ENCODE measurements at places on chromosomes 4 and X.

DNA sequence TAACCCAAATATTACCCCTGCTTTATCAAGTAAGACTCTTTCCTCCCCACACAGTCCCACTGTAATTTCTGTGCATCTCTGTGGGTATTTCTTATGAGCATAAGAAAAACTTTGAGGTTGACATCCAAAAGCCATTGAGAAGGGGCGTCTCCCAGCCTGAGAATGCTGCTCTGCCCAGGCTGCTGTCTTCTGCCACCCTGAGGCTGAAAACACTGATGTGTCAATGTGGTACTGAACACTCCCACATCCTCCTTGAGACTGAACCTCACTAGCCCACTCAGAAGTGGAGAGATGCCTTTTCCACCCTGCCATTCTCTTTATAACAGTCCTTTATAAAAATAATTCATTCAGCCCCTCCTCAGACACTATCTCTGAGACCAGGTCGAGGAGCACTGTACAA lies 120.8 kb downstream of the SMIM20 start:
- no peak for DNase-seq

GRCh38 chr4:38378478-38378877 lies 285.5 kb upstream of the KLF3 start:
- no peak for DNase-seq

DNA sequence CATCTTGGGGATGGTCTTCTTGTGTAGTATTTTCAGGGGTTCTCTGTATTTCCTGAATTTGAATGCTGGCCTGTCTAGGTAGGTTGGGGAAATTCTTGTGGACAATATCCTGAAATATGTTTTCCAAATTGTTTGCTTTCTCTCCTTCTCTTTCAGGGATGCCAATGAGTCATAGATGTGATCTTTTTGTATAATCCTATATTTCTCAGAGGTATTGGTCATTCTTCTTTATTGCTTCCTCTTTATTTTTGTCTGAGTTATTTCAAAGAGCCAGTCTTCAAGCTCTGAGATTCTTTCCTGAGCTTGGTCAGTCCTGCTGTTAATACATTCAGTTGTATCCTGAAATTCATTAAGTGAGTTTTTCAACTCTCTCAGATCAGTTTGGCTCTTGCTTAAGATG lies 73.1 kb downstream of the MAMLD1 start:
- no peak for DNase-seq

GRCh38 chr4:158870626-158871334 lies 102.0 kb downstream of the FNIP2 start:
- no peak for DNase-seq

DNA sequence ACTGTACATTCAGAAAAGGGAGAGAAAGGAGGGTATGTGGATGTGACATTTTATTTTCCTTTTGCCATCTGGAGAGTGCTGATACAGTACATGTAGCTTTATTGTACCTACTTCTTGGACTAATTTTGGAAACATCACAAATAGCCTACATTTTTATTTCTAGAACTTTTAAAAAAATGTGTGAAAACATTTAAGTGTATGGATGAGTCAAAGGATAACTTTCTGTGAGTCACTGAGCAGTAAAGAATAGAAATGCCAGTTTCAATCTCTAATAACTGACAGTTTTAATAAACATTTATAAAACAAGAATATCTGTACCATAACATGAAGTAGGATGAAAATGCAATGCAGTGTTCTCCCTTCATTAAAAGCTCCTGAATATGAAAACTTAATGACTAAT lies 374.4 kb upstream of the NWD2 start:
- no peak for DNase-seq

DNA sequence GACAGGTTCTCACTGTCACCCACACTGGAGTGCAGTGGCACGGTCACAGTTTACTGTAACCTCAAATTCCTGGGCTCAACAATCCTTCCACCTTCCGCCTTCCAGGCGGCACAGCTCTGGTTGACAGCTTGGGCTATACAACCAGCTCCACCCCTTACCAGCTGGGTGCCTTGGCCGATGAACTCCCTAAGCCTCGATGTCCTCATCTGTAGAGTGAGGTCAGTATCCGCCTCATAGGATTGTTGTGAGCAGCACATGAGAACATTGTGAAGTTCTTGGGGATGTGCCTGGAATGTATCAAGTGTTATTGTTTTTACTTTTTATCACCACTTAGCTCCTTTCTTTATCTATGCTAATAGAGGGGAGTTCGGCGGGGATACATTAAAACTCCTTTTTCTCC lies 23.3 kb downstream of the UCHL1 start:
- DNase-seq, result no peak

- no peak for DNase-seq
These were observed 672 bp downstream of the LONRF3 start for GRCh38 chrX:118974908-118975671.

DNA sequence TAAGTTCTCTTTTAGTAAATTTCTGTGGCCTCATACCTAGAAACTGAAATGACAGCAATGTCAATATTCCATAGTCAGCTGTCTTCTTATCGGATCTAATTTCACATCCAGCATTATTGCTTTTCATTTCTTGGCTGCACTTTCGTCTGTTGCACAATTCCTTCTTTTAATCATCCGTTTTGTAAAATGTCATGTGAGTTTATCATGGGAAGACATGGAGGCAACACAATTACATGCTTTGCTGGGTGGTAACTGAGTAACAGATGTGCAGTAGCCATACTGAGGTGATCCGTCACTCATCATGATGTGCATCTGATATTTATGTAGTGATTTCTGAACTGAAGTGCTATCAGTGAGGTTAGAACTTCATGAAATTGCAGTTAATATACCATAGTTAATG lies 68.3 kb upstream of the SLC7A11 start:
- DNase-seq, result no peak

- DNase-seq, result no peak
These were observed 60.8 kb downstream of the USP9X start for GRCh38 chrX:41145920-41146608.

GRCh38 chr4:169723207-169723965 lies 34.4 kb downstream of the HPF1 start:
- no peak for DNase-seq

DNA sequence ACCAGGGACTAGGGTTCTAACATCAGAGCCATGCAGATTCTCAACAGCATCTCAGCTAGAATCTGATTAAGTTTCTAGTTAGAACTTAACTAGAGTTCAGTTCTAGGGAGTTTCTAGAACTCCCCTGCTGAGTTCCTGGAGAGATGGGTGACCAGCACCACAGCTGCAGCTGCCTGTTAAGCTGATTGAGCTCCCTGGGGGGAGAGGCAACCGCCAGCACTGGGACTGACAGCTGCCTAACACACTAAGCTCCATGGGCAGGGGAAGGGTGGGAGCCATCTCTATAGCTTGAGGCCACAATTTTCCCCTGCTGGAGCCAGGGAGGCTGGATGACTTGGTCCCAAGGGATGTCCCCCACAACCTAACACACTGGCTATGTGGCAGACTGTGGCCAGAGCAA lies 84.2 kb downstream of the CHIC1 start:
- DNase-seq, result no peak

DNA sequence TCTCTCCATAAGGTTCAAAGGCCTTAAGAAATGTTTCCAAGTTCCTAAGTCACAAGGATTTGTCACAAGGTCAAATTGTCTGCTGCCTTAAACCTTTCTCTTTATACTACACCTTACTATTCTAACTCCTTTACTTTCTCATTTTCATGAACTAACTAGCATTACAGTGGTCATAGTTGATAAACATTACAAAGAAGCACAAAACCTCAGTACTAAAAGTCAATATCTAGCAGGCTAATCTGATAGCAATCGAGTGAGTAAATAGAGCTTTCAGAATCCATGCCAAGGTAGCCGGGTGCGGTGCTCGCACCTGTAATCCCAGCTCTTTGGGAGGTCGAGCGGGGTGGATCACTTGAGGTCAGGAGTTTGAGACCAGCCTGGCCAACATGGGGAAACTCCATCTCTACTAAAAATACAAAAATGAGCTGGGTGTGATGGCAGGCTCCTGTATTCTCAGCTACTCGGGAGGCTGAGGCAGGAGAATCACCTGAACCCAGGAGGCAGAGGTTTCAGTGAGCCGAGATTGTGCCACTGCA lies 510.0 kb downstream of the GBA3 start:
- no peak for DNase-seq

GRCh38 chrX:100424012-100424411 lies 13.9 kb upstream of the PCDH19 start:
- DNase-seq, result no peak

DNA sequence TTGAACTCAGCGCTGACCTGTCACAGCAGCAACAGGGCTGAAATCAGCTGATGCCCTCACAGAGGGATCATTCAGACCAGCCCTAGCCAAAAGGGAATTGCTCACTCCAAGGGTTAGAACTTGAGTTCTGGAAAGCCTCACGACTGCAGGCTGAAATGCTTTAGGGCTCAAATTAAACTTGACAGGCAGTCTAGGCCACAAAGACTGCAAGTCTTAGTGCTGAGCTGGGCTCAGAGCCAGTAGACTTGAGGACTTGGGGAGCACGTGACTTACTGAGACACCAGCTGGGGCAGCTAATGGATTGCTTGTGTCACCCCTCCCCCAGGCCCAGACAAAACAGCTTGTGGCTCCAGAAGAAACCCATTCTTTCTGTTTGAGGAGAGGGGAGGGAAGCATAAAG lies 119.0 kb upstream of the SLC6A14 start:
- no peak for DNase-seq

Data from NCI-H1436 treated with DMSO at 0.1 percent for 48 hours (cell line).